Activated CD4-positive, alpha-beta T cell treated with anti-CD3 and anti-CD28 coated beads, Interleukin-2, amount 10 ng/mL, durations not matched to agents 7 days and 5 days (primary cell): ENCODE measurements at places on chromosomes 3 and 15.

- H3K4me1 ChIP-seq = peaks cover 60% of the 10 kb centered on the region
- DNase-seq = no peak
- no peaks in the 10 kb centered on the region for H3K27me3 ChIP-seq
- H3K27ac ChIP-seq = peak overlapping the region; percentile 76
- peaks cover 9% of the 10 kb centered on the region for H3K36me3 ChIP-seq
- no peak overlapping the region for H3K4me3 ChIP-seq
Measured at GRCh38 chr3:187750513-187751123, 5.3 kb upstream of the BCL6 start.

DNA sequence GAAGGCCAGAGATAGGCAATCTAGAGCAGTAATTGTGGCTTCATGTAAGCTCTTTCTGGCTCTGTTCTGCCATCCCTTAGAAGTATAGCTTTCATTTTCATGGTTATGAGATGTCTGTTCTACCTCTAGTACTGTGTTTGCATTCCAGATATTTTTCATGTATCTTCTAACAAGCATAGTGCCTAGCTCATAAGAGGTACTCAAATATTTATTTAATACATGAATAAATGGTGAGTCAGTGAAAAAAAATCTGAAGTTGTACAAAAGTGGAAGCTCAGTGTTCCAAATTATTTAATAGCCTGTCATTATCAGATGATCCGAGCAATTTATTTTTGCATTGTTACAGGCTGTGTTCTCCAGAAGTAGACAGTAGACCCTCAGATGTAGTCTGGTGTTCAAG is 64.3 kb downstream of the OXSM start:
- no peak for DNase-seq
- H3K27ac ChIP-seq = no peak overlapping the region
- H3K4me1 ChIP-seq = peaks cover 5% of the 10 kb centered on the region
- H3K36me3 ChIP-seq = no peaks in the 10 kb centered on the region

GRCh38 chr3:188180114-188180513 is 26.2 kb downstream of the LPP start:
- H3K36me3 ChIP-seq = peaks cover 39% of the 10 kb centered on the region
- peaks cover 46% of the 10 kb centered on the region for H3K4me1 ChIP-seq
- no peak overlapping the region for H3K4me3 ChIP-seq
- DNase-seq = no peak

- no peaks in the 10 kb centered on the region for H3K4me1 ChIP-seq
- H3K4me3 ChIP-seq = no peak overlapping the region
- DNase-seq = no peak
- no peak overlapping the region for H3K27ac ChIP-seq
Measured at GRCh38 chr3:17985658-17986347, 243.4 kb upstream of the TBC1D5 start.

- no peak overlapping the region for H3K4me3 ChIP-seq
- no peaks in the 10 kb centered on the region for H3K27me3 ChIP-seq
- H3K36me3 ChIP-seq = peaks cover 63% of the 10 kb centered on the region
- DNase-seq = no peak
- H3K4me1 ChIP-seq = peaks cover 16% of the 10 kb centered on the region
Measured at GRCh38 chr3:186988806-186989205, 58.5 kb downstream of the ST6GAL1 start.

- H3K27ac ChIP-seq = no peak overlapping the region
- DNase-seq = no peak
- H3K27me3 ChIP-seq = peaks cover 3% of the 10 kb centered on the region
- H3K36me3 ChIP-seq = no peaks in the 10 kb centered on the region
- H3K4me1 ChIP-seq = no peaks in the 10 kb centered on the region
Measured at GRCh38 chr3:185527364-185527763, 25.0 kb downstream of the LIPH start.

- H3K27ac ChIP-seq = no peak overlapping the region
- H3K4me3 ChIP-seq = no peak overlapping the region
- no peak for DNase-seq
- H3K36me3 ChIP-seq = no peaks in the 10 kb centered on the region
Measured at GRCh38 chr3:123071146-123071545, 4.3 kb downstream of the PDIA5 start.

DNA sequence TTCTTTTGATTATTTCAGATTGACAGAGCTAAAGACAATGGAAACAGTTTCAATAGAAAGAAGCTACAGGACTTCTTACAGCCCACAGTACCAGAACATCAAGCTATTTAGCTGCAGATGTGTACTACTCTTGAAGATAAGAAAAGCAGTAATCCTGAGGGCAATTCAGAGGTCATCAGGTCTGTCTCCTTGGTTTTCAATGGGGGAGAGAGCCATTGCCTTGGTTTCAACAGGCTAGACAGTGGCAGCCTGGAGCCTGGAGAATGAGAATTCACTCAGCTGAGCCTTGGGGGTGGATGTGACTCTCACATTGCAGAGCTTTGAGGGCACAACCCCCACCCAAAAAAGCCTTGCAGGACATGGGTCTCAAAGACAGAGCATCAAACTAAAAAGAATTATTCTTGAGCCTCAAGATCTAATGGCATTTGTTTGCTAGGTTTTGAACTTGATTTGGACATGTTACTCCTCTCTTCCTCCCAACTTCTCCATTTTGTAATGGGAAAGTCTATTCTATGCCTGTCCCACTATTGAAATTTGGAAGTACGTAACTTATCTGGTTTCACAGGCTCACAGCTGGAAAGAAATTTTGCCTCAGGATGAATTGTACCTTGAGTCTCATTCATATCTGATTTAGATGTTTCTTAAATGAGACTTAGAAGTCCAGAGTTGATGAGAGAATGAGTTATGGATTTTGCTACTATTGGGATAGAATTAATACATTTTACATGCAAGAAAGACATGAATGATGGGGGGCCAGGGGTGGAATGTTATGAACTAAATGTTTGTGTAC is 36.9 kb downstream of the PLSCR1 start:
- no peak overlapping the region for H3K4me3 ChIP-seq
- no peaks in the 10 kb centered on the region for H3K27me3 ChIP-seq
- H3K36me3 ChIP-seq = peaks cover 44% of the 10 kb centered on the region

DNA sequence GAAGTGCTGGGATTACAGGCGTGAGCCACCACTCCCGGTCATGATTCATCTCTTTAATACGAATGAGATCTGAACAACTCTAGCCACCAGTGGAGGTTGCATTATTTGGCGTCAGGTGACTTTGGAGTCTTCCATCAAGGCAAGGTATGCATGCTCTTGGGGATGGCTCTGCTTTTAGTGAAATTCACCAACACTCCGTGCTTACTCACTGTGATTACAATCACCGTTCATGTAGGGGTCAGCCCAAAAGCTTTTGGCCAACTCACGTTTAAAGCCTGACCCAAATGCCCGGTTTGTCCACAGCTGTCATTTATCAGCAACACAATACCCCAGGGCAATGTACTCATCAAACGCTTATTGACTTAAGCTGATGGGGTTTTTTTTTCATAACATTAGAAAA is 155.4 kb downstream of the PDZRN3 start:
- no peak for DNase-seq
- H3K27me3 ChIP-seq = peaks cover 21% of the 10 kb centered on the region
- H3K4me3 ChIP-seq = no peak overlapping the region

DNA sequence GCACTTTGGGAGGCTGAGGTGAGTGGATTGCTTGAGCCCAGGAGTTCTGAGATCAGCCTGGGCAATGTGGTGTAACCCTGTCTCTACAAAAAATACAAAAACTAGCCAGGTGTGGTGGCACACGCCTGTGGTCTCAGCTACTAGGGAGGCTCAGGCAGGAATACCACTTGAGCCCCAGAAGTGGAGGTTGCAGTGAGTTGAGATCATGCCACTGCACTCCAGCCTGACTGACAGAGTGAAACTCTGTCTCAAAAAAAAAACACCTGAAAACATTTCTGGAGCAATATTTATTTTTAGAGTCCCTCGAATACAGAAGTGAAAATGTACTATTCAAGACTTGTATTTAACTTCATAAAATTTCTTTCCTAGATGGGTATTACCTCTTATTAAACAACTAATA is 4.6 kb downstream of the SPCS1 start:
- H3K4me1 ChIP-seq = peaks cover 22% of the 10 kb centered on the region
- DNase-seq = no peak
- no peak overlapping the region for H3K4me3 ChIP-seq
- no peaks in the 10 kb centered on the region for H3K27me3 ChIP-seq
- H3K36me3 ChIP-seq = peaks cover 28% of the 10 kb centered on the region
- H3K27ac ChIP-seq = no peak overlapping the region
